ENCODE measurements at places on chromosomes 6 and 20.

GRCh38 chr6:118281291-118281690, 266.8 kb upstream of the PLN start:
- no peak for DNase-seq

DNA sequence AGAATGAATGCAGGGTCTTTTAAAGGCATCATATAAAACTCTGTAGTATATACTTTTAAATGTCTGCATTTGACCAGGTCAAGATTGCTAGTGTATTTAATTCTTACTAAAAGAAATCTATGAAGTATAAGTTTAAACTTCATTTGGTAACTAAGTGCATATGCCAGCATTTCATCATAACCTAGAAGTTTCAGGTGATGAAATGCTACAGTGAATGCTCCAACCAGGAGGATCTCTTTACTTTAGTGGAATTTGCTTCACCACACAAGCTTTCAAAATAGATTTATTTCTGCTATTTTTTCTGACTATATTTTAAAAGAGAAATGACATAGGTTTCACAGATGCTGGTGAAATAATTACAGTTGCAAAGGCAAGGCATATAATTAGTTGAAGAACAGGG, 141.9 kb downstream of the HIVEP2 start:
- no peak for DNase-seq

GRCh38 chr6:95133578-95133977, 443.8 kb upstream of the MANEA start:
- DNase-seq: no peak

- DNase-seq: peak; percentile 81
Observed at GRCh38 chr6:15429141-15430110, 183.6 kb downstream of the JARID2 start.

- no peak for DNase-seq
Observed at GRCh38 chr20:740162-740561, 28.1 kb downstream of the SLC52A3 start.

DNA sequence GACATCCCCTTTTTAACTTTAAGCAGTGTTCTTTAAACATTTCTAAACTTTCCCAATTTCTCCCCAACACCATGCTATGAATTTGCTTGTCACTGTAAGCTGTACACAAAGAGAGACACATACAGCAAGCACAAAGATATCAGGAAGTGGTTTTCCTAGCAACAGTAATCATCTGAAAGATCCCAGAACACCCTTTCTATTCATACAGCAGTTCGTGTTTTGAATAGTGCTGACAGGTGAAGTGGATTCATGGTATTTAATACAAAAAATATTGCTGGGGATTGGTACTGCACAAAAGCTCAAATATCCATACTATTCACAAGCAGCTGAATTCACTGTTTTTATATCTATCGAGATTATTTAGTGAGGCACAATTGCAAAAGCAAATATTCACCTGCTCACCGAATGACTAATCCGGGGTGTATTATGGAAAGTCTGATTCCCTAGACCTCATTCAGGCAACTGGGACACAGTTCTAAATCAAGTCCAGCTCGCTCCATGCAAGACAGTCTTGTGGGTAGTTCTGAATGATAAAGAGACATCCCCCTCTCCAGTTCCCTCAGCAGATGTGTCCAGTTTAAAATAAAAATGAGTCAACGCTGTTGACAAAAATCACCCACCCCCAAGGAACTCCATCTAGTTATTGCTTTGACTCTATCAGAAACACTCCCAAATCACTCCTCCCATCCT, 107.1 kb upstream of the TSHZ2 start:
- no peak for DNase-seq

DNA sequence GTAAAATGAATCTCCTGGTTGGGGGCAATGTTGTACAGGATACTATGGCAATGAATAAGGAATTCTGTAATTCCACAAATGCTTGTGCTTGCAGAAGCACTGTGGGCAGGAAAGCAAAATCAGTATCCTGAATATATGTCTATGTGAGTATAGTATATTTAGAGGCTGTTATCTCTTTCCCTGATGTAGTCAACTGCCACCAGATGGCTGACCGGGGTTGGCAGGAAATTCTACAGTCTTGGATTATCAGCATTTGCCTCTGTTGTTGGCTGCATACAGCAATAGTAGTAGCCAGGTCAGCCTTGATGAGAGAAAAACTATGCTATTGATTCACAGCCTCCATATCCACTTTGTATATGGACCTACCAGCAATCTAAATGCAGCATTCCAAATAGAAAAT, 425.1 kb upstream of the JAG1 start:
- no peak for DNase-seq

DNA sequence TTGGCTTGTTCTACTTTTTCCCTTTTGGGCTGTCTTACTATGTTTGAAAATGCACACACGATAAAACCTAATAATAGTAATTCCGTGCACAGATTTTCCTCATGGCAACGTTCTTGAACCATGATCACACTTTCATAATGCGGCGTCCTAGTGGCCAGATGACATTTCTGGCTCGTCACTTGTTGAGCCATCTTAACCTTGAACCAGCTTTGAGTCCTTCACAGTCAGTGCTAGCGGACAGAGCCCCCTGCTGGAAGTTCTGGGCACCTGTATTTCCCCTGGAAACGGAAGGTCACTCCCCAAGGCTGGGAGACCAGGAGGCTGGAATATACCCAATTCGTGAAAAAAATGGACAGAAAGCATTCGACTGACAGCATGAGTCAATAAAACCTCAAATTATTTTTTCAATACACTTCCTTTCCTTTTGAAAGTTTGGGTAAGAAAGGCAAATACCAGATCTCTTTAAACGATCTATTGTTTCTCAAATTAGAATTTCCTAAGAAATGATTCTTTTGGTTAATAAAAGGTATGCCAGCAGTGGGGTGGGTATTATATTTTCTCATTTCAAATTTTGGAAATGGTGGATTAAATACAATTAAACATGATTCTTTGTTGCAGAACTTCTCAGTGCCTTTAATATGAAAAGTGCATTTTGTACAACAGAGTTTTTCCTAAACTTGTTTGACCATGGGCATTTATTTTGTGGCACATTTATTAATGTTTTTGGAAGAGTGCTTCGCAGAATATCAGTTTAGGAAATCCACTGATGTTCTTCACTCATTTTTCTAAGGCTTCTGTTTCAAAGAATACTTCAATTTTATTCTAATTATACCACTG, 542.3 kb downstream of the QKI start:
- peak; percentile 82 for DNase-seq

- DNase-seq: no peak
Observed at GRCh38 chr6:42279144-42279781, 61.6 kb upstream of the MRPS10 start.

DNA sequence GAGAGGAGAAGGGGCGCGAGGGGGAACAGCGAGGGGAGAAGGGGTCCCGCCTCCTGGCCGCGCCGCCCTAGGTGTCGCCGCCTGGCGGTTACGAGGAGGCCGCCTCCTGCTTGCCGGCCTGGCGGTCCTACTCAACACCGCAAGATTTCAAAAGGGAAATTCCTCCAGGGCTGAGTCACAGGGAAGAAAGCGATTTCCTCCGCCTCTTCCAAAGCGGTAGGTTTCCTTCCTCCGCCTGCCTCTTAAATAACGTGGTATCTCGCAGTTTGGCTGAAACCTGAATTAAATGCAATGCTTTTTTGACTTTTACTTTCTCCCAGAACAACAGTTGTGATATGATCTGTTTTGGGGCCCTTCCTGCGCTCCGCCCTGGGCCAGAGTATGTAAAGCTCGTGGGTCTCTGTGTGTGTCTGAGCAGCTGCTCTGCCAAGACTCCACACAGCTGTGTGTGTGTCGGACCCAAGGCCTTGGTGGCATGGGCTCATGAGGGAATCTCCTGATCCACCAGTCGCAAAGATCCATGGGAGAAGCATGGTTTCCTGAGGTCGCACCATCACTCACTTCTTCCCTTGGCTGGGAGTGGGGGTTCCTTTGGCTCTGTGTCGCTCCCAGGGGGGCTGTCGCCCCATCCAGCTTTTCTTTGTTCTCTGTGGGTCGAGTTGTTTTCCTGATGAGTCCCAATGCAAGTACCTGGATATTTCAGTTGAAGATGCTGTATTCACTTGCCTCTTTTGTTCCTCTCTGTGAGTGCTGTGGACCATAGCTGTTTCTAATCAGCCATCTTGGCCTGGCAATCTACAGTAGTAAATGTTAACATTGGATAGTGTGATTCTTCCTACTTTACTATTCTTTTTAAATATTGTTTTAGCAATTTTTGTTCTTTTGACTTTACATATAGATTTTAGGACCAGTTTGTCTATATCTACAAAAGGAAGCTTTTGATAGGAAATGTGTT, 31.6 kb upstream of the NOTCH4 start:
- DNase-seq: peak; percentile 93

- DNase-seq: peak; percentile 2
Observed at GRCh38 chr6:5634525-5634924, 372.2 kb downstream of the NRN1 start.

GRCh38 chr20:37723668-37724067, 29.8 kb downstream of the CTNNBL1 start:
- DNase-seq: no peak

DNA sequence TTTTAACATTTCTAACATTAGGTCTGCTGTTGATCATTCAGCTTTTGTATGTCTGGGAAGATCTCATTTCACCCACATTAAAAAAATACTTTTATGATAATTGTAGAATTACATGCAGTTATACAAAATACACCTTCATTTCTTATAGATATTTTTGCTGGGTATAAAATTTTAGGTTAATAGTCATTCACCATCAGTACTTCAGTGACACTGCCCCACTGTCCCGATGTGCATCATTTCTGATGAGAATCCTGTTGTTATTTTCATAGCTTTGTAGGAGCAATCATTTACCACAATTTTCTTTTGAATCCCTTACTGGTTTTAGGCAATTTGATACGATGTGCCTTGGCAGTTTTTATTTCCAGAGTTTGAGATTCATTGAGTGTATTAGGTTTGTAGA, 173.6 kb downstream of the JARID2 start:
- no peak for DNase-seq

GRCh38 chr20:61117725-61118124, 134.3 kb upstream of the CDH4 start:
- DNase-seq: peak; percentile 73
